Glutamatergic neuron (in vitro differentiated cells): ENCODE measurements at places on chromosomes 5 and 9.

DNA sequence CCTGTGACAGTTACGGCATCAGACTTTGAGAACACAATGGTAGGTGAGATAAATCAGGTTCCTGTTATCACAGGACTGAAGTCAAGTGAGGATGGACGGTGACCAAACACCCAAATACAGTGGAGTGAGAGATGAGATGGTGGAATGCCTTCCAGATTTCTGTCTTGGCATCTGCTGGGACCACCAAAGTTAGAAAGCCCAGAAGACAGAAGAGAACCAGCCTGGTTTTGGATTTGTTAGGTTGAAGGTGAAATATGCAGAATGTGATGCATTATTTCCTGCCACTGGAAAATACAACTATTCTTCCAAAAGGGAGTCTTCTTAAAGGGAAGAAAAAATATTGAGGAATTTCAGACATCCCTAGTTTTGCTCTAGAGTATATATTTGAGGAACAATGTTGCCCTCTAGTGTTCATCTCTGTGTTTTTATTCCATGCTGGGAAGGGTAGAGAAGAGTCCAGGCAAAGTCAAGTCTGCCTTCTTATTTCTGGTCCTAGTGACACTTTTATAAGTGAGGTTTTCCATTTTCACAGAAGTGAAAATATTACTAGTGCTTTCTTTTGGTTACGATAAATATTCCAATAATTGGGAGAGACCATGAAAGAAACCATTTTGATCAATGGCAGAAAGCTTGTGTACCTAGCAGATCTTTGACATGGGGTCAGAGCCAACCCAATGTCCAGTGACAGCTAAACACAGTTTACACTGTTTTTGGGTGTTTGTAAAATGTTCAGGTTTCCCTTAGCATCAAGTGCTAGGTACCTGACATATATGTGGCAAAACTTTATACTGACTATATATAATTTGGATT, 142.3 kb upstream of the ANKH start:
- no peak for DNase-seq

GRCh38 chr9:127991757-127992274, 11.0 kb upstream of the EEIG1 start:
- DNase-seq: no peak

- DNase-seq: peak; percentile 95
Observed at GRCh38 chr9:93159601-93160471, 24.1 kb upstream of the WNK2 start.

GRCh38 chr9:7392148-7392547, 407.4 kb downstream of the DMAC1 start:
- DNase-seq: no peak
